ENCODE measurements at places on chromosomes 6 and 20.

- DNase-seq: no peak
Measured at GRCh38 chr6:158381214-158381613, 68.9 kb downstream of the TULP4 start.

DNA sequence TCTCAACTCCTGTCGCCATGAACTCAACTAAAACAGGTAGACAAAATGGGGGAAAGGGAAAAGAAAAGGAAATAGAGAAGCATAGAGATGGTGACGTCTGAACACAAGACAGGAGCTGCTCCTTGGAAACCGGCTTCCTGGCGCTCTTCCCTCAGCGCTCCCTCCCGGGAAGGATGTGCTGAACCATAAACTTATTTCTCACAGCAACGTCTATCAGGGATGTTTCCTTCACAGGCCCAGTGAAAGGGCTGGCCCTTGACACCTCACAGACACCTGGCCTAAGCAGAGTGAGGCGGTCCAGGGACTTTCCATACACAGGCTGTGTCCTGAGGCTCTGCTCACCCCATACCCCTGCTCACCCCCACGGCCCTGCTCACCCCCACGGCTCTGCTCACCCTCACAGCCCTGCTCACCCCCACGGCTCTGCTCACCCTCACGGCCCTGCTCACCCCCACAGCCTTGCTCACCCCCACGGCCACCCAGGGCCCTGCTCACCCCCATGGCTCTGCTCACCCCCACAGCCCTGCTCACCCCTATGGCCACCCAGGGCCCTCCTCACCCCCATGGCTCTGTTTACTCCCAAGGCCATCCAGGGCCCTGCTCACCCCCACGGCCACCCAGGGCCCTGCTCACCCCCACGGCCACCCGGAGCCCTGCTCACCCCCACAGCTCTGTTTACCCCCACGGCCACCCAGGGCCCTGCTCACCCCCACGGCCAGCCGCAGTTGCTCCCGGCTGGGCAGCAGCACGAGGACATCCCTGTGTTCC is 653 bp downstream of the FRMD1 start:
- DNase-seq: no peak

GRCh38 chr6:50785921-50786320 is 32.8 kb upstream of the TFAP2B start:
- DNase-seq: no peak

GRCh38 chr6:18090349-18090786 is 32.1 kb downstream of the NHLRC1 start:
- no peak for DNase-seq

Measured in fibroblast of skin of right biceps (primary cell).